ENCODE measurements at places on chromosomes 1 and 21. TPM values are rescaled to one million over a fixed set of nuclear protein-coding genes. Genes with fewer than 3 reads are reported as not detected.
A peak's percentile ranks its signal among the peaks of the same experiment; 100 is the strongest.

DNA sequence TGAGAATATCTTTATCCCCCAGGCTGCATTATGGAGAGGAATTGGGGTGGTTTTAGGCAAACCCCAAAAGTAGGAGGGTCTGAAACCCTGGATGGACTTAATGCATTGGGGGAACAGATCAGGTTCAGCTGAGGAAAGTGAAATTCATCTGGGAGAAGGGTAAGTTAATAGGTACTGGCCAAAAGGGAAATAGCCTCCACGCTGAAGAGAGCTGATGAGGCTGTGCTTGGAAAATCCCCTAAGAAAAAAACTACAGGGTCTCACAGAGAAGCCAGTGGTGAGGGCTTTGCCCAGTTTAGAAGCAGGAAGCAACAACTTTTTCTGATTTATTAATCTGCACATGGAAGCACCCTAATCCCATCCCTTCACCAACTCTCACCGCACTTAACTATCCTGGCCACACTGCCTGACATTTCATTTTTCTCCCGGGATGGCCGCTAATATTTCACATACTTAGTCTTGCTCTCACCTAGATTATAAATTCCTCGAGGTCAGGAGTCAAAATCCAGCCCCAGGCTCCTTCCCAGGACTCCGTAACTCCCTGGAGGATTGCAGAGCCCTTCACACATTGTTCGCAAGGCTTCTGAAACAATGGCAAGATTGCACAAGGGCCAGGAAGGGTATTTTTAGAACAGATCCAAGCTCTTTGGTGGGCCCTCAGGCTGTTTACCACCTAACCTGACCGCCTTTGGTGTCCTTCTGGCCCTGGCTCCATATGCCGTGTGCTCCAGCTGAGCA is 60.9 kb upstream of the TARBP1 start:
- no peak for DNase-seq

DNA sequence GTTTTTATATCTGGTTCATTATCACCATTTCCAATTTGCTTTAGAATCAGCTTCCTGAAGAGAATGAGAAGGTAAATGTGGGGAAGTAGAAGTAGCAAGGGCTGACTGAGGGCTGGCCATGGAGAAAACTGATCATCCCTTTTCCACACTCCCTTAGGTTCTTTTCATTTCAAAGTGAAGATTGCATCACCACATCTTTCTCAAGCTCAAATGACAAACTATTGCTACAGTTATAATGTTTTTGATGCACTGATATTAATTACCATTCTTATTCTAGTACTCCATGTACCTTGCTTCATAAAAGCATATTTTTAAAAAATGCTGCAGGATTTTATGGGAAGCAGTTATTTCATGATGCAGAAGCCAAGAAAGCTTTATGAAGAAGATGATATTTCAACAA is 7.9 kb upstream of the AK5 start:
- no peak for DNase-seq

- no peak for DNase-seq
Observed at GRCh38 chr1:11314959-11315358, 42.0 kb downstream of the UBIAD1 start.

GRCh38 chr1:210129092-210129491 is 103.5 kb upstream of the SERTAD4 start:
- no peak for DNase-seq

GRCh38 chr1:218409946-218410510 is 64.9 kb downstream of the TGFB2 start:
- no peak for DNase-seq

DNA sequence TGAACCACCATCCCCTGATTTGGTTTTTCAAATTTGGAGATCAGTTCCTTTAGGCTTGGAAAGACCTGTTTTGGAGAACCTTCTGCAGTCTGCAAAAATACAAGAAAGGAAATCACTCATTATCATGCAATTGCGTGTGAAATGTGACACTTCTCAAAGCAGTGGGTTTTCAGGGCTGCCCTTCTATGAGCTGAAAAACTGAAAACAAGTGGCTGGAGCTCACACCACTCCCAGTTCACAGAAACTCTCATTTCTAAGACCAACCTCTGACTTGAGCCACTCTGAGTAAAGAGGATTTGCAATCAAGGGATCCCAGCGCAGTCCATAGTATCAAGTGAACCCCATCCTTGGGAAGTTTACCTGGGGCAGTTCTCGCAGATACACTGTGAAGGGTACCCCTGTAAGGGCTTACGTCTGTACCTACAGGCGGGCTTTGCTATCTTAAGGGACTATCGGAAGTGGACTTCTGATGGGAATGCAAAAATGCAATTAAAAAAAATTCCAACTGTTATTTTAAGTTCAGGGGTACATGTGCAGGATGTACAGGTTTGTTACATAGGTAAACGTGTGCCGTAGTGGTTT is 12.8 kb downstream of the SH2D1B start:
- no peak for DNase-seq

- DNase-seq = no peak
Observed at GRCh38 chr1:14014929-14015328, 314.9 kb downstream of the PRDM2 start.

DNA sequence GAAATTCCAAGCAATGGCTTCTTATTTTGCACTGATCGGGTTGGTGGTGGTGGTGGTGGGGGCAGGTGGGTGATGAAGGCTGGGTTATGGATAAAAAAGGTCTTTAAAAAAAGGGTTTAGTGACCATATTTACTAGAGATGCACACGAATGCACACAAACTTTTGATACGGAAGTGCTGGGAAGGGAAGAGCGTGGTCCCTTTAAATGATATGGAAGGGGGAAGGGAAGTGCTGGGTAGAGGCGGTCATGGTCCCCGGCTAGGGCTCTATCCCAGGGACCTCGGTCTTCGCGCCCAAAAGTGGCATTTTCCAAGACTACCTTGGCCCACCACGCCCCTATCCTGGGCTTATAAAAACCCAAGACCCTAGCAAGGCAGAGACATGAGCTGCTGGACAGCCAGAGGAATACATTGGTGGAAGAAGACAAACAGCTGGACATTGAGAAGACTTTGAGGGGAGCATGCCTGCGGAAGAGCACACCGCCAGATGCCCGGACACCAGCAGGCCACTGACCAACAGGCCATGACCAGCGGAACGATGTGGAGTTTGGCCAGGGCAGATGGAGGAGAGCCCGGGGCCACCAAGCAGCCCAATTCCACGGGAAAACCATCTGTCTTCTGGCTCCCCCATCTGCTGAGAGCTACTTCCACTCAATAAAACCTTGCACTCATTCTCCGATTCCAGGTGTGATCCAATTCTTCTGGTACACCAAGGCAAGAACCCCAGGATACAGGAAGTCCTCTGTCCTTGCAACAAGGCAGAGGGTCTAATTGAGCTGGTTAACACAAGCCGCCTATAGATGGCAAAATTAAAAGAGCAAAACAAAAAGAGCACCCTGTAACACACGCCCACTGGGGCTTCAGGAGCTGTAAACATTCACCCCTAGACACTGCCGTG is 1720.2 kb downstream of the MRPL39 start:
- no peak for DNase-seq

DNA sequence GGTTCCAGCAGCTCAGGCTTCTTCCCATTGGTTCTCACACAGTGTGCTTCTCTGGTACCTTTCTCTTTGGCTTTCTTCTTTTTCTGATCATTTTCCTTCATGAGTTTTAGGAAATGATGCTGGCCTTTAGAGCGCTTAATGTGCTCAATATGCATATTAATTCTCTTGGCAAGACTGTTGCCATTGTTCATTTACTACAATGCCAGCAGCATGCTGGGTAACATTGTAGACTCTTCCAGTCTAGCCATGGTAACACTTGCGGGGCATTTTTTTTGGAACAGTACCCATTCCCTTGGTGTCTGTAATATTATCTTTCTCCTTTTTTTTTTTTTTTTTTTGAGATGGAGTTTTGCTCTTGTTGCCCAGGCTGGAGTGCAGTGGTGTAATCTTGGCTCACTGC is 21.7 kb downstream of the UBE4B start:
- no peak for DNase-seq

DNA sequence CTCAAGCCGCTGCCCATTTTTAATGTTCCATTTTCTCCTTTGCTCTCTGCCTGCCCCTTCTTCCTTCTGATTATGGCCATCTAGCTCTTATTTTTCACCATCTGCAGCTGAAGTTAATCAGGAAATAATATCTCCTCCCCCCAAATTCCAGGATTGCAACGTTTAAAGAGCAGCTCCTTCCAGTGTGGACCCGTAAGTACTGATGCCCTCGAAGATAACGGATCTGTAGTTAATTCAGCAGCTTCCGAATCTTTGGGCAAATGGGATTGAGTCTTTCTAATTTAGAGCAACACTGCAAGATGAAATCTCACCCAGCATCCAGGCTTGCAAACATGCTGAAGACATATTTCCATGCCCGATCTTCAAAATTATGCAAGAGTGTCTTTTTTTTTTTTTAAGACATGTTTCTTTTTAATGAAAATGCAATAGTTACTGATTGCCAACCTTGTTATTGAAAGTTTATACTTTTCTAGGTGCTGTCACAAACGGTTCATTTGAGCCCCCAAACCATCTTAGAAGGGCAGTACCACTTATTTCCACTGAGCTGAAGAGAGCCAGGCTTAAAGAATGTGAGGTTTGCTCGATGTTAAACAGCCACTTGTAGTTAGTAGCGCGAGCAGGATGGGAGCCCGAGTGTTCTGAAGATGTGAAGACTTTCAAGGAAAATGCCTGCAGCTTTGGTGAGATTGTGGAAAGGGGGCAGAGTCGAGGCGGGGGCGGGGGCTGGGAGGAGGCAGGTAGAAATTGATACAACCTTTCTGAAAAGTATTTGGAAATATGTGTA is 10.9 kb upstream of the RCAN3 start:
- DNase-seq = no peak

GRCh38 chr1:100065183-100065968 is 67.4 kb downstream of the SASS6 start:
- no peak for DNase-seq

- DNase-seq = peak; percentile 36
Observed at GRCh38 chr1:220887520-220888416, 8.5 kb downstream of the HLX start.

The BGLAP gene
- 0.48 TPM for total RNA-seq

The HSD3B2 gene
- not detected for total RNA-seq

The SETSIP gene
- 0.32 TPM for total RNA-seq

The PATJ gene
- not detected for total RNA-seq

The RHCE gene
- total RNA-seq = 3.1 TPM

All from Karpas-422 (cell line).